ENCODE measurements at places on chromosomes 7 and 10.
A peak's percentile ranks its signal among the peaks of the same experiment; 100 is the strongest.

DNA sequence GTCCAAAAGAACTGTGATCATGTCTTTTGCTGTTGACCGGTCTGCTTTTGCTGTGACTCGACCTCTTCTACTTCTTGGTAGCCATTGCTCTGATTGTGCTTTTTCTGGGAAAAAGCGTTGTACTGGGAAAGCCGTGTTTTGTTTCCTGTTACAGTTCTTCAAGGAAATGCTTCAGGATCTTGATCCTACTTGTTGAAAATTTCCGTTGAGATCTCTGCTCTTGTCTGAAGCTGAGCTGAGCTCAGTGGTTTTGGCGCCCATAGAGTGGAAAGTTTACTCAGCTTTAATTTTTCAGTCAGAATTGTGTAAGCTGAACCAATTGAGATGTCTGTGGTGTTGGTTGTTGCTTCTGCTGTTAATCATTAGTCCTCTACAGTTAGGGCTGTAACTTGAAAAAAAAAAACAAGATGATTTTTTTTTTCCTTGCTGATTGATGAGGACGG is 302.2 kb downstream of the CCDC3 start:
- no peak for DNase-seq

GRCh38 chr7:45185028-45185863 is 27.7 kb downstream of the RAMP3 start:
- DNase-seq: no peak

- peak; percentile 35 for DNase-seq
Measured at GRCh38 chr10:72076756-72077155, 11.6 kb downstream of the SPOCK2 start.

GRCh38 chr10:123673198-123673597 is 7.0 kb downstream of the GPR26 start:
- no peak for DNase-seq

DNA sequence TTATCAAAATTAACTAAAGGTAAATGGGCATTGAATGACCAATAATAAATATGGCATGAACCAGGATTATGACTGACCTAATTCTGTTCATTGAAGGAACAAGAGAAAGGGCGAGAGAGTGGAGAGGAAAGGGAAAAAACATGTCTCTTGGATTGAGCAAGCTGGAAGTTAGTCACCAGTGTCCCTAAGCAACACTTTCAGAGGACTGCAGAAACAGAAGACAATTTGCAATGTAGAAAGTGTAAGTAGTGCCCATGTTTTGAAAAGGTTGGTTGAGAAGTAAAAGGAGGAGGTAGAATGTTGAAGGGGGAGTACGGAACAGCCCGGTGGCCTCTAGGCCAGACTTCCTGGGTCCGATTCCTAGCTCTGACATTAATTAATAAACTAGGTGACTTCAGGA is 94.6 kb downstream of the FAS start:
- DNase-seq: no peak

DNA sequence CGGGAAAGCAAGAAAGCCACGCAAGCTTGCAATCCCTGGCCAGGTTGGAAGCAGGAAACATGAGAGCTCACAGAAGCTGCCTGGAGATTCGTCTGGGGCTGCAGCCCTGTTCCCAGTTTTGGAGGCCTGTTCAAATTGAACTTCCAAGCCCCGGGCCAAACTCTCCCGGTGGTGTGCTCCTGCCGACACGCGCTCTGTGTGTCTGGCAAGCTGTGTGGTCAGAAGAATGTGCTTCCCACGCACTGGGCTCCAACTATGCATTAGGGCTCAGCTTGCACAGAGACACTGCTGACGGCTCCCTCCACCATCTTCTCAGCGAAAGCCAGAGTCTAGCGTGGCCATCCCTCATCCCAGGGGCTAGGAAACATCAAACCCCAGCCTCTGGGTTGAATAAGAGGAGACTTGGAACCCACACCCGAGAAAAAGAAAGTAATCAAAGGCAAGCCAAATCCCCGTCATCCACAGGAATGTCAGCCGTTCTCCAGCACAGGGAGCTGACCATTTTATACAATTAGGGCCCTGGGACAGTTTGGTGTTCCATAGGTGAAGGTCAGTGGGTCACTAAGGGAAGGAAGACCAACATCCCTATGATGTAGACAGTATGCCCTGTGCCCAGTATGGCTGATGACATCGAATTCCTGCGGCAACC is 107.2 kb downstream of the FGFR2 start:
- peak; percentile 4 for DNase-seq

- DNase-seq: no peak
Measured at GRCh38 chr7:6121141-6121540, 90.0 kb downstream of the ANKRD61 start.

GRCh38 chr10:86931872-86932271 is 25.5 kb downstream of the MMRN2 start:
- no peak for DNase-seq
